ENCODE measurements at places on chromosomes 4 and X.
A peak's percentile ranks its signal among the peaks of the same experiment; 100 is the strongest.

DNA sequence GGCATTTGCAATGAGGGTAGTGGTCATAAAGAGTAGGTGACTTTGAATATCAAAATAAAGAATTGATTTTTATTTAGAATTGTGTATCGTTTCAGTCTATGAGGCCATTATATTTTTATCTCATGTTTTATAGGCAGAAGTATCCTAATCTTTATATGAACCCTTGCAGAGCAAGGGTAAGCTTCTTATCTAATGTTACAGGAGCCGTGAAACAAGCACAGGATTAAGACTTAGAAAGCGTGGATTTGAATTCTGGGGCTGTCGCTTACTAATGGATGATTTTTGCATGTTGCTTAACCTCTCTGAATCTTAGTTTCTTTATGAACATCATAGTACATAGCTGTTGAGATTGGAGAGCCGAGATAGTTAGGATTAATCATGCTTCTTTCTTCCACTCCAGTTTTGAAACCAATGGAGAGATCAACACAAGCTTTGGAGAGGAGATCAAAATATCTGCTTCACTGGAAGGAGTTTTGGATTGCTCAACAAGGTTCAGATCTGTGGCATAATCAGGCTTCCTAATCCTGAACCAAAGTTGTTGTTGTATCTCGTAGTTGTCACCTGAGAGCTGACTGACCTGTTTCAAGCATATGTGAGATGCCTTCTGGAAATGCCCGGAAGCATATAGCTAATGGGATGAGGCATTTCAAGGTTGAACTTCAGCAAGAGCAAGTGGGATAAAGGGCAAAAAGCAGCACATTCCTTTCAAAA lies 166.9 kb upstream of the GK2 start:
- no peak for DNase-seq

- peak; percentile 76 for DNase-seq
These were observed 77.0 kb upstream of the STX18 start for GRCh38 chr4:4618847-4619246.

DNA sequence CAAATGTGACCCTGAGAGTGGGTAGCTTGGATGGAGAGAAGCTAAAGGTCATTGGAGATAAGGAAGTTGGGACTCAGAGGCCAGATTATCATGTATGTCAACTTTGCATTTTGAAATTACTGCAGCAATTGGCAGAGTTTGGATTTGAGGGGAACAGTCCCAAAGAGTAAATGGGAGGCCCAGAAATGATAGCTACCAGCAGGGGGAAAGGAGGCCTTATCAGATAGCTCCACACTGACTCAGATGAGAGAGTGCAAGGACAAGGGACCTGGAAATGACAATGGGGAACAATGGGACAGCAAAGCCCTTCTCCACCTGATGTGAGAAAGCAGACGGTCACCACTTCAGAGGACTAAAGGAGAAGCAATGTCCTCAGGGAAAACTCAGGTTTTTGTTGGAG lies 201.5 kb upstream of the JADE1 start:
- DNase-seq, result no peak

GRCh38 chr4:42747971-42748370 lies 91.1 kb upstream of the ATP8A1 start:
- no peak for DNase-seq

DNA sequence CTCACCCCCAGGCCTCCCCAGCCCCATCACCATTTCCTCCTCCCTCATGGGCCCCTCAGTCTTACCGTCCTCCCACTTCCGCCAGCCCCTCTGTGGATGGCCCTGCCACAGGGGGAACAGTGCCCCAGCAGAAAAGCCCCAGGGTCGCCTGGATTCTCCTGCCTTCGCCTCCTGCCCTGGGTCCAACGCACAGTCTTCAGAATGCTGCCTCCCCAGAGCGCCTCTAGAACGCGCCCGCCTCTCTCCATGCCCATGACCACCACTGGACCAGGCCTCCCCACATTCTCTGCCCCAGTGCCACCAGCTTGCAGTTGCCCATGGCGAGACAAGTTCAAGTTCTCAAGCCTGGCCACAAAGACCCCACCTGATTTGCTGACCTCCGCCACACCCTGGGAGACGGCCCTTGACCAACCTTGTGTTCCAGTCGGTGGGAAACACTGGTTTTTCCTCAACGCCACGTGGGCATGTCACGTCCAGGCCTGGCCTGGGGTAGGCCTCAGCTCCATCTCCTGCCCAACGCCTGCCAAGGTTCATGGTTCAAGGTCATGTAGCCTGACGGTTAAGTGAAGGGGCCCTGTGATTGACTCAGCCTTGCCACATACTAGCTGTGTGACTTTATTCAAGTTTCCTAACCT lies 634 bp upstream of the PLXNB3 start:
- DNase-seq, result no peak

DNA sequence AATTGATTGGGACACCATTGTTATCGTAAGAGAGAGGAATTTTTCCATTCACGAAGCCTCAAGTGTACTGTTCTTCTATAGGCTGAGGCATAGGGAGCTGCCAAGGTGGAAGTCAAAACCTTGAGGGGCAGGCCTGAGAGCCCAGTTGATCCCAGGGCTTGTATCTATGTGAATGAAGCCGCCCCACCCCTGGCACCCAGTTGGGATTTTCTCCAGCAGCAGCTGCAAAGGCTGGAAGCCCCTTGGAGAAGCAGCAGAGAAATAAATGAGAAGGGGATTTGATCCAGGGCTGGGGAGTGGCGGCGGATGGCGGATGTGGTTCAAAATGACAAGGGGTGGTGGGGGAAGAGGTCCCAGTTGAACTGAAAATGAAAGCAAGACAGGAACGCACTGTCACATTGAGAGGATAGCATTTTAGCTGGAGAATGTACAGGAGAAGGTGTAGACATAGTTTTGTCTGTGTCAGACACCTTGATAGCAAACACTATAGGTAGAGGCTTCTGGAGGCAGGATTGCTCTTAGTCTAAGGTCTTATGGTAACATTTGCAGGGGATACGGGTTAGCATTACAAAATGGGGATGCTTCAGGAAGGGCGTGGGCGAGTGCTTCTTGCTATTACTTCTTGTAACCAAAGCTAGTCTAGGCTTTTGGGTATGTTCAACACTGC lies 32.6 kb downstream of the DOCK11 start:
- DNase-seq, result no peak

All from NCI-H446 treated with DMSO at 0.1 percent for 48 hours (cell line).